Activated CD4-positive, alpha-beta memory T cell treated with anti-CD3 and anti-CD28 coated beads for 36 hours (primary cell): ENCODE measurements at places on chromosomes 16 and 17.

DNA sequence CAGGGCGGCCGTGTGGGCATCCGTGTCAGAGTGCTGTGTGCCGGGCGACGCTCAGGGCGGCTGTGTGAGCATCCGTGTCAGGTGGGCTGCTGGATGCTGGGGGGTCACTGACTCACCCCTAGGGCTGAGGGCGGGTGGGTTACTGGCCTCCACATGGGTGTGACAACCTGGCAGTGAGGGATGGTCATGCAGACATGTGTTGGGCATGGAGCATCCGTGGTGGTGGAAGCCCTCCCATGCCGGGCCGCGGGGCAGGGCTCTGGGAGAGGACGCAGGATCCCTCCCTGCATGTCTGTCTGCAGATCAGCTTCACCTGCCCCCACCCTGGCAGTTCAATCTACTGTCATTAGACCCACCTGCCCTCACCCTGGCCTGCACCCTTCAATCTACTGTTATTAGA lies 56.3 kb downstream of the METRNL start:
- no peak for DNase-seq

DNA sequence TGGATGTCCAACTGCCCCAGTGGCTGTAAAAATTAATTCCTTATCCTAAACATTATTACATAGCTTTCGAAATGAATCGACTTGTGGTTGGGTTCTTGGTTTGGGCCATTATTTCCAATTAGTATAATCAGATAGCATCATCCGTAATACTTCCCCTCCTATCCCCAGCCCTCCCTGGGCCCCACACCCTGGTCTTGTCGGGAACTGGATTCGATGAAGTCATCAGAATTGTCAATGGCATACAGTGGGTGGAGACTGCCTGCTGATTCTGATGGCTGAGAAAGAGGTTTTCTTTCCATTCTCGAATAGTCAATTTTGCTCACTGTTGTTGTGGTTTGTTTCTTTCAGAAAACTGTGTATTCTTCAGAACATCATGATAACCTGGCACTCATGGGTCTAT lies 395.1 kb downstream of the SEC14L1 start:
- DNase-seq: peak; percentile 26

DNA sequence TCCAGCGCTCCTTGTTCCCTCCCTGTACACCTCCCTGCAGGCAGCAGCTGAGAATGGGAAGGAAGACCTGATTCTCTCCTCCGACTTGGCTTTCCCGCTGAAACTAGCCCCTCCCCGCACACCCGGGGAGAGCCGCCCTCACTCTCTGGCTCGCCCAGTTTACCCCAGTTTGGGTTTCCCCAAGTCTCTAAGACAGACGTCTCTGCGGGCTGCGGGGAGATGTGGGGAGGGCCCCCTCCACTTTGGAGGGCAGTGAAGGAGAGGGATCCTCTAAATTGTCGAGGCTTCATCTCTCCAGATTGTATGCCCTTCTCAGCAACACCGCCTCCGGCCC lies 797 bp downstream of the GRB7 start:
- DNase-seq: peak; percentile 75

DNA sequence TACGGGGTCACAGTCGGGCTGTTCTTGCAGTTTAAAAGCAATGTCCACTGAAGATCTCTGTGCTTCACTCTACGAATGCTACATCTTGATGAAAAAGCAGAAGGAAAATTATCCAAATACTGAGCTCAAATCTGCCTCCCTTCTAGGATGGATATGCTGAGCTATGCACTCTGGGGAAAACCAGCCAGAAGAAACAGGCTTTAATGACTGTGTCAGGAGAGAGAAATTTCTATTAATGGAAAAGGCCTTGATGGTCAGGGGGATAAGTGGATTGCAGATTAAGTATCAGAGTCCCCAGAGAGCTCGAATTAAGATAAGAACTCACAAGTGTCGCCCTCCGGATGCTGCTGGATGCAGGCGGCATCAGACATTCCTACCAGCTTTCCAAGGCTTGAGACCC lies 39.6 kb upstream of the RCVRN start:
- DNase-seq: no peak

GRCh38 chr16:16940351-16940750 lies 530.4 kb downstream of the XYLT1 start:
- DNase-seq: no peak

- DNase-seq: no peak
Measured at GRCh38 chr17:33550261-33550660, 257.2 kb upstream of the ASIC2 start.

DNA sequence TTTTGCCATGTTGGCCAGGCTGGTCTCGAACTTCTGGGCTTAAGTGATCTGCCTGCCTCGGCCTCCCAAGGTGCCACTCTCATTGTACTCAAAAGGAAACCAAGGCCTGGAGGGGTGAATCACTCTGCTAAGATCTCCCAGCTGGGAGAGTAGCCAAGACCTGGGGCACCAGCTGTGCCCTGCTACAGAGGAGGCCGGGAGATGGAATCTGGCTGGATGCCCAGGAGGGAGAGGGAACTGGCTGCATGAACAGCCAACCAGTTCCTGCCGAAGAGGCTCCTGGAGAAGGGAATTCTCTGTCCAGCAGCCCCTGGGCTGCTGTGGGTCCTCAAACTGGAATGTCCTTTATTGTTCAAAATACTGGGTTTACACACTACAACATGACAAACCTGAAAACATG lies 238.7 kb upstream of the CIBAR2 start:
- DNase-seq: no peak

DNA sequence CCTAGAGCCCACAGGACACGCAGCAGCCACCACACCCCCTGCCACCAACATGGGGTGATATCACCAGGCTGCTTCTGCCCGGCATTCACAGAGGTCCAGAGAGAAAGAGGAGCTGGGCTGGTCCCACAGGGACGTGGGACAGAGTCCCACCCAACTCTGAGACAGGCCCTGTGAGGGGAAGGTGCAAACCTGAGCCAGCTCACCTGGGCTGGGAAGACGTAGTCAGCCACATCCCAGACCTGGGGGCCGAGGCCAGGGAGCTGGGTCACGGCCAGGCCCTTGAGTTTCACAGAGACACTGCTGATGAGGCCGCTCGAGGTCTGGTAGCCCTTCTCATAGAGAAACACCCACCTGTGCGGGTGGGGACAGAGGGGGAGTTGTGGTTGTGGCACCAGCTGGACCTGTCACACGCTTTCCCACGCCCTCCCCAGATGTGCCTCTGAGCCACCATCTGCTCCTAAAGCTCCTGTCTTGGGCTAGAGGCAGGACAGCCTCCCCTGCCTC lies 11.2 kb downstream of the P2RX1 start:
- DNase-seq: no peak

DNA sequence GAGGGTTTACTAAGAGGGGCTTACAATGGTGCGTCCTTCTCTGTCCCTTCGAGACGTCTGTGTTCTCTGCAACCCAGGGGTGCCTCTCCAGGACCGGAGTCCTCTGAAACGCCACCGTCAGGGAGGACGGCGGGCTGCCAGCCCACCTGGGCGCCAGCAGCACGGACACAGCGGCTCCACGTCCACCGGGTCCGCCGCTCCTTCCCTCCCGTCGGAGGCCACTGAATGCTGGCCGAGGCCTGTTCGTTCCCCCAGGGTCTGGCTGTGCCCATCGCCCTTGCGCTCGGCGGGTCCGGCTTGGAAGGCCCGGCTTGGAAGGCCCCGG lies 403 bp downstream of the TEPSIN start:
- DNase-seq: no peak

- DNase-seq: peak; percentile 30
Measured at GRCh38 chr16:56451753-56452689, 667 bp downstream of the OGFOD1 start.

DNA sequence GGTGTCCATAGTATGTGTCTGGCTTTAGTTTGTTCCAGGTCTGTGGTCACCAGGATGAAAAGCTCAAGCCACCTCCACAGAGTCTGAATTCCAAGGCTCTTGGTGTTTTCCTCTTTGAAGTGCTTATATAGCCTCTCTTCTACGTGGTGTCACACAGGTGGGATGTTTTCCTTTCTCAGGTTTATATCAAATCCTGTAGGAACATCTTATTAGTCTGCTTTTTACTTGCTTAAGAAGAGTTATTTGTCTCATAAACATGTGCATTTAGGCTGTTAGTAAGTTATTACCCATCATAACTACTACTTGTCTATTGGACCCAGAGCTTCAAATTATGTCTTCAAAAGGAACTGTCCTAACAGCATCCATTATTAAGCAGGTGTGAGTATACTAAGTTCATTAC lies at the start of gene KRT39:
Gene KRT39 (minus strand): TSS at position 101 of the 400 bp plus-strand sequence. CDS start 92 bp downstream, at position 9.
- DNase-seq: no peak

GRCh38 chr16:11140466-11140865 lies 115.5 kb downstream of the SOCS1 start:
- DNase-seq: no peak

- DNase-seq: no peak
Measured at GRCh38 chr17:32330147-32330546, 11.8 kb downstream of the C17orf75 start.

DNA sequence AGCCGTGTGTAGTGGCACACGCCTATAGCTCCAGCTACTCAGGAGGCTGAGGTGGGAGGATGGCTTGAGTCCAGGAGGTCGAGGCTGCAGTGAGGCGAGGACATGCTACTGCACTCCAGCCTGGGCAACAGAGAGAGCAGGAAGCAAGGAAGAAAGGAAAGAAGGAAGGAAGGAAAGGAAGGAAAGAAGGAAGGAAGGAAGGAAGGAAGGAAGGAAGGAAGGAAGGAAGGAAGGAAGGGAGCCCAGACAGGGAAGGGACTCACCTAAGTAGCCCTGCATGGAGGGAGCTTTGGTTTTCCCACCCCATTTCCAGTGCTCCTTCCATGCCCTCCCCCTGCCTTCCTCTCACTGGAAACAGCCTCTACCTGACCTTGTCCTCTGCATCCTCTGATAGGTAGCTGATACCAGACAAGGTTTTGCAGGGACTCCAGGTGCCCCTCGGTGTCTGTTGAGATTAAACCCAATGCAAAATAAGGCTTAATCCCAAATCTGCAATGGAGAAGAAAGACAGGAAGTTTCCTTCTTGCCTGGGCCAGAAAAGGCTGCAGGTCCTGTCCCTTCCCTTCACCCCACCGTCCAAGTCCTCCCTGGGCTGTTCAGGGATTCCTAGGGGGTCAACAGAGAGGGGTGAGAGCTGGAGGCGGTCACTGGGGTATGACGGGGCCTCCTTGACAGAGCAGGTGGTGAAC lies 21.5 kb upstream of the CA4 start:
- DNase-seq: no peak

- no peak for DNase-seq
Measured at GRCh38 chr17:41190328-41190727, 641 bp downstream of the KRTAP9-1 start.

DNA sequence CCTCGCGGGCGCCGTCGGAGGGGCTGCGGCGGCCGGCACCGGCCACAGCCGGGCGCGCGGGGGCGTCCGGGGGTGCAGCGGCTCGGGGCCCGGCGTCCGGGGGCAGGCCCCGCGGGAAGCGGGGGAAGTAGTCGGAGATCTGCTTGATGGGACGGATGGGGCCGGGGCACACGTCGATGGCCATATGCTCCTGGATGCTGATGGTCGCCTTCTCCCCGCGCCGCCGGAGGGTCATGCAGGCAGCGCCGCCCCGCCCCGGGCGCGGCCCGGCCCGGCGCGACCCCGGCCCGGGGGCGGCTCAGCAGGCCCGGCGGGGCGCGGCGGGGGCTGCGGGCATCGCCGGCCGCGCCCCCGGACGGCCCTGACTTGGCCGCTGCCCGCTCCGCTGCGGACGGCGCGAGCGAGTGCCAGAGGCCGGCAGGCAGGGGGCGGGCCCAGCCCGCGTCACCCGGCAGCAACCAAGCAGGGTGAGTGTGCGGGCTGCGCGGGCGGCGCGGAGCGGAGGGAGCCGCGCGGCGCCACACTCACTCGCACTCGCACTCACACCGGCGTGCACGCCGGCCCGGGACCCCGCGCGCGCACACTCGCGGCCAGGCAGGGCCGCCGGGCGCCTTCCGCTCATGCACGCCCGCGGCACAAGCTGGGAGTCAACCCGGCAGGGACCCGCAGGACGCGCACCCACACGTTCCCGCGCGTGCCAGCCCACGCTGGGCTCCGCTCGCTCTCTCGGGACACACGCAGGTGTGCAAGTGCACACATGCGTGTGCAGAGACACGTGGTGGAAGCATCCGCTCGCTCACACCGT lies at the start of gene DOC2B:
Gene DOC2B (minus strand): TSS at position 406 of the 805 bp plus-strand sequence. CDS start 171 bp downstream, at position 235.
- DNase-seq: peak; percentile 26

DNA sequence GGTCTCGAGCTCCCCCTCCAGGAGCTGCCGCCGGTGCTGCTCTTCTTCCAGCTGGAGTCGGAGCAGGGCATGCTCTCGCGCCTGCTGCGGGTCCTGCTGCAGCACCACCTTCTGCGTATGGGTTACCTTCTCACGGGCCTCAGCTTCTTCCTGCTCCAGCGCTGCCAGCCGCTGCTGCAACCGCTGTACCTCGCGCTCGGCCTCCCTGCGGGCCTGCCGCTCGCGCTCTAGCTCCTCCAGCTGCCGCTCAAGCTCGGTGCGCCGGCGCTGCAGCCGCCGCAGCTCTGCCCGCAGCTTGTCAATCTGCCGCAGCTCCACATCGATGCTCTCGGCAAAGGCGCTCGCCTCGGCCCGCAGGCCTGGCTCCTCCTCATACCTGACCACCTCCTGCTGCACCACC lies 36.9 kb downstream of the UBN1 start:
- DNase-seq: no peak

- DNase-seq: no peak
Measured at GRCh38 chr16:78703936-78704335, 604.5 kb downstream of the WWOX start.

GRCh38 chr16:87466975-87467501 lies 25.8 kb downstream of the ZCCHC14 start:
- no peak for DNase-seq

- no peak for DNase-seq
Measured at GRCh38 chr17:6110592-6110991, 40.4 kb downstream of the WSCD1 start.

GRCh38 chr17:19642373-19642893 lies 6.1 kb upstream of the ALDH3A2 start:
- no peak for DNase-seq

DNA sequence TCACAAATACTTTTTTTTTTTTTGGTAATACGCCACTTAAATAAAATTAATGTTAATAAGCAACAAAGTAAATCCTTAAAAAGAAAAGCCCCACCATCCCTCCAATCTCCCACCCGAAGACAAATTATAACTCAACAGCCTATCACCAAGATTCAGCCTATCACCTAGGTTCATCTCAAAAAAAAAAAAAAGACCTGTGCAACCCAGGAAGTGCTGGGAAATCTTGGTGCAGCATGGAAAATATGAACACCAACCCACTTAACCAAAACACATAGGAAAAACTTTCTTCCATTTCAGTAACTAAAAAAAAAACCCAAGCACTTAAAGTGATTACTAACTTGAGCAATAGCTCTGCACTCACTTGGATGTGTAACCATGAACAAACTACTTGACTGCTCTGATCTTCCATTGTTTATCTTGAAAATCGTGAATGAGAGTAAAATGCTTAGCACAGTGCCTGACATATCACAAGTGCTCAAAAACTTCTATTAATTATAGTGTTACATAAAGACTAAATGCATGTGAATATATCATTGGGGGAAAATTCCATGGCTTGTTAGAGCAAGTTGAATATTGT lies 90.4 kb downstream of the STH start:
- DNase-seq: no peak

- no peak for DNase-seq
Measured at GRCh38 chr17:42809250-42809649, 10.6 kb downstream of the CNTD1 start.

DNA sequence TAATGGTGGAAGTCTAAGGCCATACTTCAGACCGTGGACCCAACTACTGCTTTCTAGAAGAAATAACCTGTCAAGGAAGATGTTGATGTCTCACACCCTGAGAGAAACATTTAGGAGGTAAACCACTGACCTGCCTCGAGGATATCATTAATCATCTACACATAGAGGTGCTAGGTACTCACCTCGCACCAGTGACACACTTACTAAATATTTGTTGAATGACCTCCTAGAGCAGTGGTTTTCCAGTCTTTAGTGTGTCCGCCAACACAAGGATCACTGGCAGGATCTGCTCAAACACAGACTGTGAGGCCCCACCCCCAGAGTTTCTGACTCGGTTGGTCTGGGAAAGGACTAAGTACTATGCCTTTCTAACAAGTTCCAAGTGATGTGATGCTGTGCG lies 197.4 kb upstream of the CACNG5 start:
- DNase-seq: no peak
